ENCODE measurements at places on chromosomes 2 and 18. TPM values are rescaled to one million over a fixed set of nuclear protein-coding genes. Genes with fewer than 3 reads are reported as not detected.
A peak's percentile ranks its signal among the peaks of the same experiment; 100 is the strongest.

GRCh38 chr18:28485210-28485801 lies 308.4 kb upstream of the CDH2 start:
- H3K36me3 ChIP-seq = no peaks in the 10 kb centered on the region
- DNase-seq = no peak
- H3K27ac ChIP-seq = no peak overlapping the region
- no peaks in the 10 kb centered on the region for H3K4me1 ChIP-seq
- no peak overlapping the region for H3K4me3 ChIP-seq

The CIDEA gene
- not detected for total RNA-seq

DNA sequence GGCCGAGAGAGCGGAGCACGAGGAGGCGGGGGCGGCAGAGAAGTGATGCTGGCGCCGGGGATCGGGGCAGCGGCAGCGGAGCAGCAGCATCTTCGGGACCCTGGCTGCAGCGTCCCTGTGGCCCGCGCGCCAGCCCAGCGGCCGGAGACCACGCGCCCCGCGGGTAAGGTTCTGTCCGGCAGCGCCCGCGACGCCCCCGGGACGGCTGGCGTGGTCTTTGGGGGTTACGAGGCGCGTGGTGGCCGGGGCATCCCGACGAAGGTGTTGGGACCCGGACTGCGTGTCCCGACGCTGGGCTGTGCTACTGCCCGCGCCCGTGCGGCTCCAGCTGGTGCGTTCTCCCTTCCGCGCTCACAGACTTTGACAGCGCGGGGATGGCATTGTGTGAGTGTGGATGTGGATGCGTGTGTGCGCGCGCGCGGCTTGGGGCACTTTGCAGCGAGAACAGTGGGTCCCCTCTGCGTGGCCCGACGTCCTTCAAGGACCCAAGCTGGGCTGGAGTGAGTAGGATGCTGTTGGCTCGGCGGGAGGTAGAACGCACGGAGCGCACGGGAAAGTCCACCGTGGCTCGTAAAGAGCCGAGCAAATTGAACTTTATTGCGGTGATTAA lies 405.0 kb downstream of the XIRP2 start:
- no peaks in the 10 kb centered on the region for H3K4me1 ChIP-seq
- no peak for DNase-seq
- H3K4me3 ChIP-seq = peak overlapping the region; percentile 57
- H3K27ac ChIP-seq = no peak overlapping the region

- no peaks in the 10 kb centered on the region for H3K36me3 ChIP-seq
- H3K4me3 ChIP-seq = no peak overlapping the region
- no peak for DNase-seq
- no peaks in the 10 kb centered on the region for H3K27me3 ChIP-seq
- H3K4me1 ChIP-seq = no peaks in the 10 kb centered on the region
These were observed 270.2 kb downstream of the TGIF1 start for GRCh38 chr18:3720159-3720558.

GRCh38 chr2:195471163-195471562 lies 185.9 kb upstream of the SLC39A10 start:
- no peak for DNase-seq
- H3K27me3 ChIP-seq = no peaks in the 10 kb centered on the region
- H3K27ac ChIP-seq = no peak overlapping the region
- no peak overlapping the region for H3K4me3 ChIP-seq

The EIF2AK2 gene
- total RNA-seq = 17.6 TPM

GRCh38 chr2:127406454-127406853 lies 11.8 kb upstream of the PROC start:
- no peak for DNase-seq
- H3K36me3 ChIP-seq = no peaks in the 10 kb centered on the region
- H3K27ac ChIP-seq = no peak overlapping the region
- no peak overlapping the region for H3K4me3 ChIP-seq
- no peaks in the 10 kb centered on the region for H3K27me3 ChIP-seq

The HRH4 gene
- 0.06 TPM for total RNA-seq

DNA sequence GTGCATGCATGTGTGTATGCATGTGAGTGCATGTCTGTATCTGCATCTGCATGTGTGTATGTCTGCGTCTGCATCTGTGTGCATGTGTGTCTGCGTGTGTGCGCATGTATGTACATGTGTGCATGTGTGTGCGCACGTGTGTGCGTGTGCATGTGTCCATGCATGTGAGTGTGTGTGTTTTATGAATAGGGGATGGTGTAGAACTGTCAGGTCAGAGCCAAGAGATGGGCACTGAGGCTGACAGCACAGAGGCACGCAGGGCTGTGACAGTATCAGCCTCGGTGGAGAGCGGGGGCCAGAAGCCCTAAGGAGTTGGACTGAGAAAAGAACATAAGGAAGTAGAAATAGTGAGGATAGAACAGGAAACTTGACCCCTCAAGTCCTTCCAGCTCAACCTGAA lies 494.0 kb upstream of the MYT1L start:
- H3K36me3 ChIP-seq = no peaks in the 10 kb centered on the region
- H3K27me3 ChIP-seq = no peaks in the 10 kb centered on the region
- H3K27ac ChIP-seq = no peak overlapping the region
- H3K4me1 ChIP-seq = no peaks in the 10 kb centered on the region

GRCh38 chr2:234412726-234413125 lies 84.2 kb downstream of the ARL4C start:
- no peaks in the 10 kb centered on the region for H3K4me1 ChIP-seq
- no peak overlapping the region for H3K27ac ChIP-seq
- no peaks in the 10 kb centered on the region for H3K27me3 ChIP-seq
- no peak overlapping the region for H3K4me3 ChIP-seq

The FBXO15 gene
- total RNA-seq = 0.51 TPM

The SPOPL gene
- 10.6 TPM for total RNA-seq

The C2orf78 gene
- not detected for total RNA-seq

The HOXD1 gene
- total RNA-seq = not detected

GRCh38 chr2:12796657-12797056 lies 79.9 kb downstream of the TRIB2 start:
- no peak for DNase-seq
- no peak overlapping the region for H3K27ac ChIP-seq
- H3K36me3 ChIP-seq = no peaks in the 10 kb centered on the region
- no peaks in the 10 kb centered on the region for H3K27me3 ChIP-seq
- no peak overlapping the region for H3K4me3 ChIP-seq
- H3K4me1 ChIP-seq = no peaks in the 10 kb centered on the region

GRCh38 chr2:136013955-136014354 lies 28.5 kb upstream of the DARS1 start:
- no peaks in the 10 kb centered on the region for H3K27me3 ChIP-seq
- H3K4me1 ChIP-seq = no peaks in the 10 kb centered on the region
- H3K4me3 ChIP-seq = no peak overlapping the region
- DNase-seq = no peak

The VWA3B gene
- total RNA-seq = 0.09 TPM

Data from right lobe of liver (tissue), 6 donors.